ENCODE measurements at places on chromosomes 16 and 17.

DNA sequence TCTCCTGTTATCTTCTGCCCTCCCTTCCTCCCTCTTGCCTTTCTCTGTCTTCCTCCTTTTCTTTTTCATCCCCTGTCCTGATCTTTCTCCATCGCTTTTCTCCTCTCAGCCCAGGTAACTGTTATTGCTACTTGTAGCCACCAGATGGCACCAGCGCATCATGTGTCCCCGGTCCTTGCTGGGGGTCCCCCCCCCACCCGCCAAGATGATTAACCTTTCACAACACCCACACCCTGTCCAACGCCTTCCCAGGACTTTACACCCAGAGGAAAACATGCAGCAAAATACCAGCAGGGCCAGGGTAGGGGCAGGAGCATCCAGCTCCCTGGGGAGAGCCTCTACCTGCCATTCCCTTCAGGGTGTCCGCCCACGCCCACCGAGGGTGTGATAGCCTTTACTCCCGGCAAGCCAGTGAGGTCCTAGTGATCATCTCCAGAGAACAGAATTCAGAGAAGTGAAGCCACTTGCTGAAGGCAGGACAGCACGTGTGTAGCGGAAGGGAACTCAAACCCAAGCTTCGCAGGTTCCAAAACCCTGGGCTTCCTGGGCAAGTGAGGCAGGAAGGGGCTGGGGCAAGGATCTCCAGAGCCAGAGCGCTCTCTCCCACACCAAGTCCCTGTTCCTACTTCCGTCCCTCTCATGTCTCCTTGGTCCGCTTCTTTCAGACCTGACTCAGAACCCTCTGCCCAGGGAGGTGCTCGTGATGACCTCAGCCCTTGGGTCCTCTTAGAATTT is 13.4 kb upstream of the TAC4 start:
- peak; percentile 49 for DNase-seq

GRCh38 chr16:56988161-56988947 is 1.0 kb upstream of the NLRC5 start:
- no peak for DNase-seq

DNA sequence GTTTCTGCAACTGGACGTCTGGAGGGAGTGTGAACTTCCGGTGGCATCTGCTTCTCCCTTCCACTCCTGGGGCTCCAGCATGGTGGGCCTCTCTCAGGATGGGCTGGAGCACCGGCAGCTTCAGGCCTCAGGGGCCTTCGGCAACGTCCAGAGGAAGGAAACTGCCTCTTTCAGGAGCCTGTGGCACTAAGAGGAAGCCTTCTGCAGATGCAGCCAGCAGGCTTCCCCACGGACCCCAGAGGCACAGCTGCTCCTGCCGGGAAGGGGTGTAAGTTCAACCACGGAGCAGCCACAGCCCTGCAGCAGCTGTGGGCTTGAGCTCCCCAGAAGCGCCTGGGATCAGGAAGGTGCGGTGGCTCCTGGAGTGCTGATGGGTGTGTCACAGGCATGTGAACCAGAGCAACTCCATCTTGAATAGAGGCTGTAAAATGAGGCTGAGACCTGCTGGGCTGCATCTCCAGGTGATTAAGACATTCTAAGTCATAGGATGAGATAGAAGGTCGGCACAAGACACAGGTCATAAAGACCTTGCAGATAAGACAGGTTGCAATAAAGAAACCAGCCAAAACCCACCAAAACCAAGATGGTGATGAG is 50.8 kb upstream of the KLHDC4 start:
- DNase-seq = no peak

DNA sequence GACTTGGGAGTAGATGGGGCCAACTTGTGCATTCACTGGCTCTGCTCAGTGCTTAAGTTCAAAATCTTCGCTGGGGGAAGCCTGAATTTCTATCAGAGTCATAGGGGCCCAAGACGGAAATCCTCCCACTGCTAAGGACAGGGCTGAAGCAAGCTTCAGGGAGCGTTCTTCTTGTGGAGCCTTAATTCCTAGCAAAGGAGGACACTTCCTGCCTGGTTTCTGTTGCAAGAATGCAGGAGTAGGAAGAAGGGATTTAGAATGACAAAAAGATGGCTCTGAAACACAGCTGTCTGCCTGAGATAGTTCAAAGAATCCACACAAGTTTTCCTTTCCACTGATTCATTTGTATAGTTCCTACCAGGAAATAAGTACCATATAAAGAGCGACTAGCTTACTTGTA is 26.4 kb downstream of the PSME3IP1 start:
- DNase-seq = no peak

DNA sequence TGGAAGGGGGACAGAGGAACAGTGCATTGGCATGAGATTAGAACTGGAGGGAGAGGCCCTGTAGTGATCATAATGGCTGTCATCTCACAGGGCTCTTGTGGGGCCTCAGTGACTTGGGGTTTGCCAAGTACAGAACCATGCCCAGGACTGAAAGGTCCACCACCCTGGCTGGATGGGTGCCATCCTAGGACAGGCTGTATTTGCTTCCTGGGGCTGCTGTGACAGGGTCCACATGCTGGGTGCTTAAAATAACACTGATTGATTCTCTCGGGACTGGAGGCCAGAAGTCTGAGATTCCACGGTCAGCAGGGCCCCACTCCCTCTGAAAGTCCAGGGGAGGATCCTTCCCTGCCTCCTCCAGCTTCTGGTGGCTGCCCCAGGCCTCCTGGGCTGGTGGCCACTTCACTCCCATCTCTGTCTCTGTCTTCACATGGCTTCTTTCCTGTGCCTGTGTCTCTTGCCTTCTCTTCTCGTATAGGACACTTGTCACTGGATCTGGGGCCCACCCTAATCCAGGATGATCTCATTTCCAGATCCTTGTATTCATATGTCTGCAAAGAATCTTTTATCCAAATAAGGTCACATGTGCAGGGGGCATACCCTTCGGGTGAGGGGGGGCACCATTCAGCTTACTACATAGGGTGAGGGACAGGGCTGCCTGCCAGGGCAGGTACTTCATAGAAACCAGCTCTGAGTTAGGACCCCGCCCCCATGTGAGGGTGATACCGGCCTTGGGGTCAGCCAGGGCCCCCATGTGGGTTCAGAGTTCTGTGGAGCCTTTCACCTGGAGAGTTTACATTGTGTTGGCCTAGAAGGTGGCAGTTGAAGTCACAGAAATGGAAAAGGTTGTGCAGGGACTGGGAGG is 52.6 kb downstream of the USP22 start:
- DNase-seq = no peak

- no peak for DNase-seq
These were observed 189.9 kb downstream of the IRF8 start for GRCh38 chr16:86088816-86089215.

GRCh38 chr16:49409121-49409520 is 35.5 kb downstream of the C16orf78 start:
- DNase-seq = no peak

DNA sequence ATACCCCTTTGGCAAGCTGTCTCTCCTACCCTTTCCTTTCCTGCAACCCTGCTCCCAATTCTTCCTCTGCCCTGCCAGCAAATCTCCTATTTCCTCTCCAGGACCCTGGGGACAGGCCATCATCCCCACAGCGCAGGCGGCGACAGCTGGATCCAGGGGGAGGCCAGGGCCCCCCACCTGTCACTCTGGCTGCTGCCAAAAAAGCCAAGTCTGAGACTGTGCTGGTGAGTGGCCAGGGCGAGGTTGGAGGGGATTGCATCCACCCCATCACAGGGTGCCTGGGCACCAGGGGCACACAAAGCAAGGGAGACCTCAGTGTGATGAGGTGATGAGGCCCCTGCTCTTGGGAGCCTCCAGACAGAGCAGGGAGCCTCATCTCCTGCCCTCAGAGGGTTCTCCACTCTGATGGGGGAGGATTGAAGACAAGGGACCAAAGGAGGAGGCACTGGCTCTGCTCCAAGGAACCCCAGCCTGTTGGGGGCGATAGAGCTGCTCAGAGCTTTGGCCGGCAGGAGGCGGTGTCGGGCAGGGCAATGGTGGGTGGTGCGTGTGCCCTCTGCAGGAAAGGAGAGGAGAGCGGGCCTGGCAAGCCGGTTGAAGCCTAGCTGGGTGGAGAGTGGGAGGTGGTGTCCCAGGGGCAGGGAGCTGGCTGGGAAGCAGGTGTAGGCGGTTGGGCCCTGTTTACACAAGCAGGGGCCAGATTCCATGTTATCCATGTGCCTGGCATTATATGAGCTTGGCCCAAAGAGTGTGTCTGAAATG is 15.6 kb upstream of the PDK2 start:
- peak; percentile 26 for DNase-seq

DNA sequence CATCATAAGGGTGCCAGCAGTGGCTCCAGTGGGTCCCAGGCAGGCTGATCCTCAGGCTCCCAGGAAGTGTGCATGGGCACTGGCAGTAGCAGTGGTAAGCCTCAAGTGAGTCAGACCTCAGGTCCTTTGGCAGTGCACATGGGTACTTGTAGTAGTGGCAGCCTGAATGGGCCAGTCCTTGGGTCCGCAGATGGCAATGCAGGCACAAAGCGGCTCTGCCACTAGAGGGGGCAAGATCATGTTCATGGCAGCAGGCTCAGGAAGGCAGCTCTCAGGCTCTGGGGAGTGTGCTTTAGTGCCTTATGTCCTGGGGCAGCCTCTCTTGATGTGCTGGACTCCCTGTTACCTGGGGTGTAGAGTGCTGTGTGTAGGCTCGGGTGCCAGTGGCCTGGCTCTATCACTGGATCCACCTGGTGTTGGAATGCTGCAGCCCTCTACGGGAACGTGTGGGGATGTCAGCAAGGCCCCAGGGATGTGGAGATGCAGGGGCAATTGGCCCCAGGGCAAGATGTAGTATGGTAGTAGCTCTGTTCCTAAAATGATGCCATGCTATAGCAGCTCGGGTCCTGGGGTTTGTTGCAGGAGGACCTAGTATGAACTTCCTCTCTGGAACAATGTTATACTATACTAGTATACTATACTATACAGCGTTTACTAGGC is 11.0 kb downstream of the ACSM3 start:
- peak; percentile 64 for DNase-seq

DNA sequence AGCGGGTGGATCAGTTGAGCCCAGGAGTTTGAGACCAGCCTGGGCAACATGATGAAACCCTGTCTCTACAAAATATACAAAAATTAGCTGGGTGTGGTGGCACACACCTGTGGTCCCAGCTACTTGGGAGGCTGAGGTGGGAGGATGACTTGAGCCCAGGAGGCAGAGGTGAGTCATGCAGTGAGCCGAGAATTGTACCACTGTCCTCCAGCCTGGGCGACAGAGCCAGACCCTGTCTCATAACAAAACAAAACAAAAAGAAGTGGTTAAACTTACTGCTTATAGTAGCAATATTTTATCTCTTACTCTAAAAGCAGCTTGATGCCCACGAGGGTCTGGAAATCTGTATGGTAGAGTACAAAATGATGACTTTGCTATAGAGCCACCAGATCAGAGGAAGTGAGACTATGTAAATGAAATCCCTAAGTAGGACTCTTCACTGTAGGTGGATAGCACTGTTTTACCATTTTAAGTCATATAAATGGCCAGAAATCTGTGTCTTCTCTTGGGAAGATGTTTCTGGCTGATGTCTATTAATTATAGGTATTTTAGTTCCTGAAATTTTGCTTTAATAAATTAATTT is 60.4 kb upstream of the MRC2 start:
- no peak for DNase-seq

DNA sequence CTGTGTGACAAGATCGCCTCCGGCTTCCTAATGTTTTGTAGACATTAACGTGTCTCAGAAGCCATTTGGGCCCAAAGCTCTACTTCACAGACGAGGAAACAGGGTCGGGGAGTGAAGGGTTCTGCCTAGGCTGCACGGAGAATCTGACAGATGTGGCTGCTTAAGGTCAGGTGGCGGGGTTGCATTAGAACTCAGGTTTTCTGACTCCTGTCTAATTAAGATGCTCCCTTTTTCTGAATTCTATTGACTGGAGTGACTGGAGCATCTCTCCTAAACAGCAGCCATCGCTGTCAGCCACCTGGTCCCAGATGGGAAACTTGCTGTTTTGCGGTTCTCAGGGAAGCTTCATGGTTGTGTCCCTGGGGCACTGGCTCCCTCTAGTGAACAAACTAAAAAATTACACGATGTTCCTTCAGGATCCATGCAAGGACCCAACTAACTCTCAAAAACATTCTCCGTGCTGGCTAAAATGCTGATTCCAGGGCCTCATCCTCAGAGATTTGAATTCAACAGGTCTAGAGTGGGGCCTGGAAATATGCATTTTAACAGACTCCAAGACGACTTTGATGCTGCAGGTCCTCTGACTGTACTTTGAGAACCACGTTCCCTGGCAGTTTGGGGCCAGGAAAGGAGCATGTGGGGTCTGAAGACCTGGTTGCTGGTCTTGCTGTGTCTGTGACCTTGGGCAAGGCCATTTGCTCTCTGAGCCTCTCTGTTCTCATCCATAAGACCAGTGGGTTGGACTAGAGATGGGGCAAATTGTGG is 117.4 kb downstream of the IRF8 start:
- peak; percentile 35 for DNase-seq

DNA sequence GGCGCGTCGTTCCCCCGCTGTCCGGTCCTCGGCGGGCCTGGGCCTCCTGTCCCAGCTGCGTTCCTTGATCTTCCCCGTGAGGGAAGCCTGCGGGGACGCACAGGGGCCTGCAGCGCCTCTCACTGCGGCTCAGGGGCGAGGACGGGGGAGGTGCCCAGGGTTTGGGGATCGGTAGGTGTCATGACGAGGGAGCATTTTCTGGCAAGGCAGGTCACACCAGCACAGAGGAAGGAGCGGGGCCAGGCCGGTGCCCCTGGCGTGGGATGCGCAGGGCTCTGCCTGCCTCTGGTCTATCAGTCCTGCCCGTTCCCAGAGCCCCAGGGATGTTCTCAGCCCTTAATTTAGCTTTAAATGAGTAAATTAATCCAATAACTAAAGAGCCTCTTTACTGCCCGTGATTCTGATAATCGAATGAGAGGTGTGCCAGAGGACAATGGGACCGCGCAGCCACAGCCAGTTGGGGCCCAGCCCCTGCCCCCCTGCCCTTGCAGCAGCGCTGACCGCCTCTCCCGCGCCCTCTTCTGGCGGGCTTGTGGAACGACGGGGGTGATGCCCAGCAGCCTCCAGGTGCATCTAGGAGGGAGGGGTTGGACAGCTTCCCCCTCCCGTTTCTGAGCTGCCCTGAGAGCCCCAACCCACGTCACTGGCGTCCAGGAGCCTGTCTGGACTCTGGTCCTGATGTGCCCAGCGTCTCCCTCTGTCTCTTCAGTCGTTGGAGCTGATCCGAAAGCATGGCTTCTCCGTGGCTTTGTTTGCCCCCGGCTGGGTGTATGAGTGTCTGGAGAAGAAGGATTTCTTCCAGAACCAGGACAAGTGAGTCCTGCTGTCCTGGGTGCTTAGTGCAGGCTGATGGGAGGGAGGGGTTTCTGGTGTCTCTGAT is 7.9 kb downstream of the ENGASE start:
- DNase-seq = peak; percentile 56

Data from activated naive CD4-positive, alpha-beta T cell treated with Interleukin-2 at 50 U/mL for 16 hours (primary cell).